ENCODE measurements at places on chromosomes 5 and 9. TPM values are rescaled to one million over a fixed set of nuclear protein-coding genes. Genes with fewer than 3 reads are reported as not detected.

Gene TICAM2
- polyA plus RNA-seq: 2.0 TPM

Gene TMC1
- not detected for polyA plus RNA-seq

Gene PRUNE2
- polyA plus RNA-seq: 0.67 TPM

DNA sequence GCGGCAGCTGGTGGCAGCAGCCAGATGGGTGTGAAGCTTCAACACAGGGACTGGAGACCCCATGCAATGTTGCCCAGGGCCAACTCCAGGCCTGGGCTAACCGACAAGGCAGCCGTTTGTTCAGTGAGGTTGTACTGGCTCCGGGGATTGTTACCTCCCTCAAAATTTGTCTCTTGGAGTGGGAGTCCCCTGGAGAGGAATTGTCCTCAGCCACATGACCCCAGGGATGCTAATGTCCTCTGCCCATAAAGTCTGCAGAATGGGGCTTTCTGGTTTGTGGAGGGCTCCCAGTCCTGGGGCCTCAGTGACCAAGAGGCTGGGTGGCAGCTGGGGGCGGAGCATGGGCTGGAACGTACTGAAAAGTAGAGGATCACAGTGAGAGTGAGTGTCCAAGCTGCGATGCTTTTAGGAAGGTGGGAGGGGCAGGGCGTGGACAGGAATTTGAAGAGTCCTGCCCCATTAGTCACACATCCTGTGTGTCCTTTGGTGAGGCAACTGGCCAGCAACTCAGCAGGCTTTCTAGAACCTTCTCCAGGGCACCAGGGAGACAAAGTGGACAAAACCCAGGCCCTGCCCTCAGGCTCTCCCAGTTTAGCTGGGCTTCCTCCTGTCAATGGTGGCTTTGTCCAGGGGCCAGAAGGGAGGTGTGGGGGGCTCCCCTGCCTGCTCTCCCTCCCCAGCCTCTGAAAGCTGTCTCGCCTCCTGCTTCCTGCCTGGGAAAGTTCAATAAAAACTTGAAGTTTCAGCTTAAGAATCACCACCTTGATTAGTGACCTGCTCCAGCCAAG, 114.0 kb downstream of the NSG2 start:
- peak; percentile 12 for DNase-seq

DNA sequence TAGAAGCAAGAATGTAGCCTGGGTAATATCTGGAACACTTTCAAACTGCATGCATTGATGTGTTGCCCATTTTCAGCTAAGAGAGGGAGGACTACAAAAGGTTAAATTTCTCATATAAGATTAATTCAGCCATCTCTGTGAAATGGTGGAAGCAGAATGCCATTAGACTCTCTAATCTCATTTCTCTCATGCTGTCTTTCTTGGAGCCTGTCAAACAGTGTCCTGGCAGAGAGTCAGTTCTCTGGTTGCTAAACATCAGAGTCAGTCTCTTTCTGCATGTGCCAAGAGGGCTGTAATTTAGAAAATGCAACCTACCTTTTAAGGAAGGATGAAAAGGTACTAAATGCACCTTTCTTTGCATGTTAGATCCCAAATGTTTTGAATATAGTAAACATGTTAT, 910 bp upstream of the GARNL3 start:
- DNase-seq: no peak

DNA sequence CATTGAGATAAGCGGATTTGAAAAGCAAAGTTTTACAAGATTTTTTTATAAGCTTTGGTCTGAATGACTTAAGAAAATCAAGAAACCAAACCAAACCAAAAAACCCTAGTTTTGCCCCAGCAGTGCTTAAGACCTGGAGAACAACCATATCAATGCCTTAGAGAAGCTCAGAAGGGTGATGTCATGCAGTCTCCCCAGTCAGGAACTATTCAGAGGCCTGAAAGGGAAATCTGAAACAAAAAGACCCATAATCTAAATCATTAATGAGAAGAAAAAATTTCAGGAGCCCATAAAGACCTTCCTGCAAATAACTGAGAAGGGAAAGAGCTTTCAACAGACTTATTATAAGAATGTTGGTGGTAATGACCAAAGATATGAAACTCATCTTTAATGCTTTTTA, 280.1 kb downstream of the MARCHF11 start:
- DNase-seq: no peak

DNA sequence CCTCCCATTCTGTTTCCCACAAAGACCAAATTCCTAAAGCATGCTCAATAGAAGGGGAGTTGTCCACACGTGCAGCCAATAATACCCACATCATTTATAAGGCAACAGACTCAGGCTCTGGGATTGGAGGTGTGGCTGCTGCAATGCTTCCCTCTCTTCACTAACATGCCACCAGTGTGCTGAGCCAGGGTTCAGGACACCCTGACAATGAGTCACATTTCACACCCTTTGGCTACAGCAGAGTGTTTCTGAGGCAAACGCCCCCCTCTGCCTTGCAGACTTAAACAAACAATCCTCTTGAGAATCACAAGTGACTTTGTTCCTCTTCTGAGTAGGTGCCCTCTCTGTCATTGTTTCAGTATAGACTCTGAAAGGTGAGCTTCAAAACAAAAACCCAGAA, 189.3 kb upstream of the TLE4 start:
- peak; percentile 53 for DNase-seq

- DNase-seq: no peak
Observed at GRCh38 chr9:96174371-96174770, 127.6 kb downstream of the HSD17B3 start.

- DNase-seq: no peak
Observed at GRCh38 chr5:135553688-135554462, 18.1 kb upstream of the NEUROG1 start.

DNA sequence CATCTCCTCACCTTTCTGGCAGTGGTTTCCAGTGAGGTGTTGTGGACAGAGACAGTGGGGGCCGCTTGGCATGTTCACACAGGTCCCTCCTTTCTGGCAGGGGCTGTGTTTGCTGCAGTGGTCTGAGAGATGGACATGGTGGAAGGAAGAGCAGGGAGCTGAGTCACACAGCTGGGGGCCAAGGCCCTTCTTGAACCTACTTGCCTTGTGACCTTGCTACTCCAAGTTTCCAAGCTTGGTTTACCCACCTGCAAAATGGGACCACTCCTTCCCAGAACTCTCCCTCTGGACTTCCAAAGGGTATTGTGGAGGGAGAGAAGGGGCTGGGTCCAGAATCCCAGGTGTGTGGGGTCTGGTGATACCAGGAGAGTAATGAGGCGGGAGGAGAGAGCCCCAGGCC, 4.1 kb downstream of the F12 start:
- no peak for DNase-seq

Data from foreskin keratinocyte (primary cell).